ENCODE measurements at places on chromosomes 5 and 9.

- no peak for DNase-seq
Measured at GRCh38 chr5:119286511-119287488, 69.0 kb upstream of the TNFAIP8 start.

GRCh38 chr5:37838933-37839341, 904 bp downstream of the GDNF start:
- no peak for DNase-seq

- DNase-seq: no peak
Measured at GRCh38 chr5:68290260-68290674, 74.7 kb downstream of the PIK3R1 start.

DNA sequence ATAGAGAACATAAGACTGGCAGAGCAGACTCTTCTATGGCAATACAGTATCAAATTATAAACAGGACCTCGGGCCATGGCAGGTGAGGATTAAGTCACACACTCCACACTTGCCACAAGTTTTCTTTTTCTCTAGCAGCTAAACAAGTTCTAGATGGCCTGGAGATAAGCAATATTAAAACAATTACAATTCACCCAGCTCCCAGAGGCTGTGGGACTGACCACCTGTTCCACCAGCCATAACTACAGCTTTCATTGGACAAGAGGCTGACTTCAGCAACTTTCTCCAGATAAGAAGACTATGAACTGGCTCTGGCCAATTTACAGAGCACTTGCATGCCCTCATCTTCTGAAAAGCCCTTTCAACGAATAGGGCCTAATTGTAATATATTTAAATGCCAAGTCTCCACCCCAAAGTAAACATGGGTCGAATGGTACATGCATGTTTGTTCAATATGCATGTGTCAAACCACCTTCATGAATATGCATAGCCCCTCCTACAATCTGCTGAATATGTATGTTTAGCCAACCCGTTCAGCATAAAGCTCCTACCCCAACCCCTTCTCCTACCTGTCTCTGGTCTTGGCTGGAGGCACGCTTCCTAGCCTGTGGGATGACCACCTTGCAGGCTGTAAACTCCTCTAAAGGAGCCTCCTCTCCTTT, 6.1 kb upstream of the CFAP157 start:
- DNase-seq: no peak

Measured in stimulated activated naive CD8-positive, alpha-beta T cell treated with anti-CD3 and anti-CD28 coated beads, Interleukin-15, Interleukin-2, amounts not matched to agents 100 U/mL and 50 U/mL, for 24 hours (primary cell).